ENCODE measurements at places on chromosomes 7 and 10.
A peak's percentile ranks its signal among the peaks of the same experiment; 100 is the strongest.

GRCh38 chr7:93092757-93093370, 24.9 kb downstream of the SAMD9 start:
- DNase-seq: no peak

DNA sequence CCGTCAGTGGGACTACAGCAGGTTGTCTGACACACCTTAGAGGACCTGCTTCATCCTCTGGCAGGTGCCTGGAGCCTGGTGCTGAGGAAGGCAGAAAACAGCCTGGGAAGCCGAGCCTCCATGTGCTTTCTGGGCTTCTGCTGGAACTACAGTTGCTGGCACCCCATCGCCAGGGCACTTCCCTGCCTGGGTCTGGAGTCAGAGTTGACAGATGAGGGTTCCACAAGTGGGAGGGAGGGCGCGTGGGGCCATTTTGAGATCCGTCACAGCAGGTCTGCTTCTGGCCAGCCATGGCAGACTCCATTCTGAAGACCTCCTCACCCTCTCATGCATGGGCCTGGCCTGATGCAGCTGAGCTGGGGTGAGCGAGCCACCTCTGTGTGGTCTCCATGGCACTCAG, 33.2 kb upstream of the TCERG1L start:
- DNase-seq: no peak

DNA sequence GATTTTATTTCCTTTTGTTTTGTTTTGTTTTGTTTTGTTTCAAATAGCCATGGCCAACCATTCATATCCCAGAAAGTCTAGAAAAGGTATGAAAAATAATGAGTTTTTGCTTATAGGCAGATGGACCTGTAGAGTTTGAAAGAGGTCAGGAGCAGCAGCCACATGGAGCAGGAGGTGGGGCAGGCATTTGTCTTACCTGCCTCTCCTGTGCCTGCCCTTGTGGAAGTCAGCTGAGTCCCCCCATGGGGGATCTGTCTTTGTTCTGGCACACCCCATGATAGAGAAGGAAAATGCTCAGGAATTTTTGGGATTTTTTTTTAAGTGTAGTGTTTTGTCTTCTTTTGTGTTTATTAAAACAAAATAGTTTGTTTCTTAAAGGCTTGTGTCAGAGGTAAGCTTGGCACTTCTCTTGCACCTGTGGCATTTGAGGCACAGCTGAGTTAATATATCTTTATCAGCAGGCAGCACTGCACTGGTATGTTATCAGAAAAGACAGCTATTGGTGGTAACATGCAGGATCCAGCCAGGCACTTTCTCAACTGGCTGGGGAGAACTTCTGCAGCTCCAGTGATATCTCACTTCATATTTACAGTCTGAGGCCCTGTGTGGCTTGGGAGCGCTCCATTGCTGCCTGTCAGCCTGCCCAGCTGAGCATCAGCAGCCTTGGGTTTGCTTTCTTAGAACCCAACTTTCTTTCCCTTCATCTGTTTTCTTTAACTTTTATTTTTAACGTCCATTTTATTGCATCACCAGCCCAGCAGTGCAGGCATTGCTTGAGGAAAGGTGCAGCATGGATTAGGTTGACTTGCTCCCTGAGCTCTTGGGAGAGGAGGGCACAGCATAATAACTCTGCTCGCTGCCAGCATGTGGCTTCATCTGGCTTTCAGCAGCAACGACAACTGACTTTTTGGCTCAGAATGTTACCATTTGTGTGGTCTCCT, 44.4 kb downstream of the LRRC4 start:
- no peak for DNase-seq

- DNase-seq: no peak
Measured at GRCh38 chr10:12595936-12596576, 246.7 kb downstream of the CAMK1D start.

- DNase-seq: no peak
Measured at GRCh38 chr10:110540031-110540430, 27.5 kb upstream of the SMC3 start.

DNA sequence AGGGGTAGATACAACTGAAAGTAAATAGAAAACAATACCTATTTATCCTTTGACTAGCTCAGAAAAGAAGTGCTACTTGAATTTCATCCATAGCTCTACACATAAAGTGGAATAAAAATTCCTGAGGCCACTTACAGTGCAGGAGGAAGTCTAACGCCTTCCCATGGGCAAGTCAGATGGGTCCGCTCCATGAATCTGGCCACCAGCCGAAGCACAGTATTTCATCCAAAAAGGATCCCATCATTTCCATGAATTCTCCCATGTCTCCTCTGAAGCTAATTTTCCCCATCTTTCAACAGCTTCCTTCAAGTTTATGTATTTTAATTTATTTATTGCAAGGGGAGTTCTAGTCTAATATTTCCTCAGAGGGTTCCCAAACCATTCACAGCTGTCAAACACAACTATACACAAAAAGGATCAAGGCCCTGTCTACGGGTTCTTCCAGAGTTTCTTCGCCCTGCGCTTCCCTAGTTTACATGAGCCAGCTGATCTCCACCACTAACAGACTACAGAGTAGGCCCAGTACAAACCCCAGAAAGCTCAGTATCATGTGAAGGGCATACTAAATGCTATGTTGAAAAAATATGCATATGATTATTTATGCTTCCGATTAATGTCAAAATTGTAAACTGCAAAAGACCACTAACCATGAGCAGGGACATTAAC, 184.7 kb downstream of the DOCK4 start:
- DNase-seq: no peak

- DNase-seq: no peak
Measured at GRCh38 chr10:29451946-29452345, 163.1 kb downstream of the LYZL1 start.

GRCh38 chr7:77791956-77792355, 6.3 kb downstream of the TMEM60 start:
- DNase-seq: no peak

GRCh38 chr7:68176974-68177373, 1180.3 kb downstream of the TYW1 start:
- peak; percentile 36 for DNase-seq

DNA sequence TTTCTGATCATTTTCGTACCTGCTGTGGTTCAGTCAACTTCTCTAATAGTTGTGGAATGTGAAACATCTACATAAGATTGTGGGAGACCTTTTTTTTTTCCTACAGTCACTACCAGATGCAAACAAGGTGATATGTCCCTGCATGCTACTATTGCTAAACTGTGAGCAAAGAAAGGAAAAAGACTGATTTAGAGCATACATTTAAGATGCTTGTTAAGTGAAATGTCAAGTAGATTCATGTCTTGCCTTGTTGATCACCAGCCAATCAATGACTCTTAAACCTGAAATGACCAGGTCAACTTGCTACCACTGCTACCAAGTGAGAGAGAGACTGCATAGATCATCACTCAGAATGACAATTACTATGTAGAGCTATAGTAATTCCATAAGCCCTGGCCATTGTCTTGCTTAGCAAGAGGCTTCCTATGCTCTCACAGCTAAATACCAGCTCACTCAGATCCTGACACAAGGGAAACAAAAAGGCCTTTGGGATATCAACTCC, 84.3 kb upstream of the SKAP2 start:
- no peak for DNase-seq

DNA sequence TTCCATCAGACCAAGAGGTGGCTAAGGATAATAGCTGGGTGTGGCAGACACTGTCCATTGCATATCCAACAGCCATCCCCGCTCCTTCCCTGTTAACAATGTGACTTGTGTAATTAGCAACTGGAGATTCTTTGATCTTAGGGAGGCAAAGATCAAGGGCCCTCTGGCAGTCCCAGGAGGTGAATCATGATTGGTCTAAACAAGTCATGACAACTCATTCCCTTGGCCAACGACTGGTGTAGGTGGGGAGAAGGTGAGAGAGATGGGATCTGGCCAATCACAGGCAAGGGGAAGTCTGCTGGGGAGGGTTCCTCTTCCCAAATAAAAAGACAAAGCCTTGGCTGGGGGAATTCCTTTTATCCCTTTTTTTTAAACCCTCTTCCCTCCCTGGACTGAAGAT, 46.2 kb upstream of the COMTD1 start:
- no peak for DNase-seq

DNA sequence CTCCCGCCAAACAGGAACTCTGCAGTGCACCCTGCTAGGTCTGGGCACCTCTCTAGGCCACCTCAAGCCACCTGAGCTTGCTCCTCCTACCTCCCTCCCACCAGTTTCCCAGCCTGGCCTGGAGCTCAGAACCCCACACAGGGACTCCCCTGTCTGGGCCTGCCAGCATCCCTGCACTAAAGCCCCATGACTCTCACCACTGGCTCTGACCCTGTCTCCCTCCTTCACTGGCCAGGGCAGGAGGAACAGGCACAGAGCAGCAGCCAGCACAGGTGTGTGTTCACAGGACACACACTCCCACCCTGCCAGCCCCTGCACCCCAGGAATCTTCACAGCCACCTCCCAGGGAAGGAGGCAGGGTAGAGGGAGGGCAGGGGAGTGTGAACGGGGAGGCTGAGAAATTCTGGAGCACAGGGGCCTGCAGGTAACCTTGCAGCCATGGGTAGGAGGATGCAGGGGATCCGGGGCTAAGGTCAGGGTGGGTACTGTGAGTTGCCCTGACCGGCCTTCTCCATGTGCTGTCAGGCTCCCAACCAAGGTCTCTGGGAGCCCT, 13.9 kb upstream of the ANTXRL start:
- no peak for DNase-seq

- DNase-seq: no peak
Measured at GRCh38 chr10:33974976-33975478, 640.6 kb upstream of the NRP1 start.

- no peak for DNase-seq
Measured at GRCh38 chr7:151677581-151678226, 158.0 kb upstream of the RHEB start.

DNA sequence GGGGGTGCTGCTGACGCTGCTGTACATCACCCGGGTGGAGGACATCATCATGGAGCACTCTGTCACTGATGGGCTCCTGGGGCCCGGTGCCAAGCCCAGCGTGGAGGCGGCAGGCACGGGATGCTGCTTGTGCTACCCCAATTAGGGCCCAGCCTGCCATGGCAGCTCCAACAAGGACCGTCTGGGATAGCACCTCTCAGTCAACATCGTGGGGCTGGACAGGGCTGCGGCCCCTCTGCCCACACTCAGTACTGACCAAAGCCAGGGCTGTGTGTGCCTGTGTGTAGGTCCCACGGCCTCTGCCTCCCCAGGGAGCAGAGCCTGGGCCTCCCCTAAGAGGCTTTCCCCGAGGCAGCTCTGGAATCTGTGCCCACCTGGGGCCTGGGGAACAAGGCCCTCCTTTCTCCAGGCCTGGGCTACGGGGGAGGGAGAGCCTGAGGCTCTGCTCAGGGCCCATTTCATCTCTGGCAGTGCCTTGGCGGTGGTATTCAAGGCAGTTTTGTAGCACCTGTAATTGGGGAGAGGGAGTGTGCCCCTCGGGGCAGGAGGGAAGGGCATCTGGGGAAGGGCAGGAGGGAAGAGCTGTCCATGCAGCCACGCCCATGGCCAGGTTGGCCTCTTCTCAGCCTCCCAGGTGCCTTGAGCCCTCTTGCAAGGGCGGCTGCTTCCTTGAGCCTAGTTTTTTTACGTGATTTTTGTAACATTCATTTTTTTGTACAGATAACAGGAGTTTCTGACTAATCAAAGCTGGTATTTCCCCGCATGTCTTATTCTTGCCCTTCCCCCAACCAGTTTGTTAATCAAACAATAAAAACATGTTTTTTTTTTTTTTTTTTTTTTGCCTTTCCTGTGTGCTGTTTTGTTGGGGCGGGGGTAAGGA, 55.8 kb downstream of the TSPAN15 start:
- DNase-seq: peak; percentile 28

DNA sequence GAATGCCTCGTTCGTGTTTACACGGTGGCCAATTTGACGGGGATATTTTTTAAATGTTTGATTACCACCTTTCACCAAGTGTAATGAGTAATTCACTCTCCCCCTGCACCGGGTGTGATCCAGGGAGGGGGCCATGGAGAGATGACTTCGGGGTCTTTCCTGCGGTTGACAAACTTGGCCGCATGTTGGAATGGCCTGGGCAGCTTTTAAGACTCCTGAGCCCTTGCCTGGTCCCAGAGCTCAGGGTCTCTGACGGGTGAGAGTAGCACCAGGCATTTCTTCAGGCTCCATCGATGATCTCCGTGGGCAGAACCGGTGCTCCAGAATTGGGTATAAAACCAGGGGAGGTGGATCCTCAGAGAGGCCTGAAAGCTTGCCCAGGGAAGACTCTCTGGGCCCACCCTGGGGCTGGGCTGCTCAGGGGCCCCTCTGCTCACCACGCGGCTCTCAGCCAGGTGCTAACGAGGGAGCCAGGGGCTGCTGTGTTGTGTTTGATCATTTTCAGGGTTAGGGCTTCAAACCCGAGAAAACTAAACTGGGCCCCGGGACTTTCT, 882 bp downstream of the ZNF282 start:
- DNase-seq: peak; percentile 47

- DNase-seq: peak; percentile 37
Measured at GRCh38 chr7:7765422-7765821, 47.0 kb upstream of the RPA3 start.

DNA sequence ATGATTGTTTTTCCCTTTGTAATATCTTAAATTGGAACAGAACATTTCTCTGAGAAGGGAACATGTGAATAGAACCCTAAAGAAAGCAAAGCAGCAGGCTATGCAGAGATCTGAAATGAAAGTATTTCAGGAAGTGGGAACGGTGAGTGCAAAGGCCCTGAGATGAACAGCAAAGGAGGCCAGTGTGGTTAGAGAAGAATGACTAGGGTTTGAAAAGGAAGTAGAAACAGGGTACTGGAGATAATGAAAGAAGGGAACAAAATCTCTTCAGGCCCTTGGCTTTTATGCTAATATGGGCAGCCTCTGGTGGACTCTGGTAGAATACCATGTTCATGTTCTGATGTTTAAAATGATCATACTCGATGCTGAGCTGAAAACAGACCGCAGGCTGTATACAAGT, 22.2 kb downstream of the ARHGAP21 start:
- DNase-seq: peak; percentile 41

DNA sequence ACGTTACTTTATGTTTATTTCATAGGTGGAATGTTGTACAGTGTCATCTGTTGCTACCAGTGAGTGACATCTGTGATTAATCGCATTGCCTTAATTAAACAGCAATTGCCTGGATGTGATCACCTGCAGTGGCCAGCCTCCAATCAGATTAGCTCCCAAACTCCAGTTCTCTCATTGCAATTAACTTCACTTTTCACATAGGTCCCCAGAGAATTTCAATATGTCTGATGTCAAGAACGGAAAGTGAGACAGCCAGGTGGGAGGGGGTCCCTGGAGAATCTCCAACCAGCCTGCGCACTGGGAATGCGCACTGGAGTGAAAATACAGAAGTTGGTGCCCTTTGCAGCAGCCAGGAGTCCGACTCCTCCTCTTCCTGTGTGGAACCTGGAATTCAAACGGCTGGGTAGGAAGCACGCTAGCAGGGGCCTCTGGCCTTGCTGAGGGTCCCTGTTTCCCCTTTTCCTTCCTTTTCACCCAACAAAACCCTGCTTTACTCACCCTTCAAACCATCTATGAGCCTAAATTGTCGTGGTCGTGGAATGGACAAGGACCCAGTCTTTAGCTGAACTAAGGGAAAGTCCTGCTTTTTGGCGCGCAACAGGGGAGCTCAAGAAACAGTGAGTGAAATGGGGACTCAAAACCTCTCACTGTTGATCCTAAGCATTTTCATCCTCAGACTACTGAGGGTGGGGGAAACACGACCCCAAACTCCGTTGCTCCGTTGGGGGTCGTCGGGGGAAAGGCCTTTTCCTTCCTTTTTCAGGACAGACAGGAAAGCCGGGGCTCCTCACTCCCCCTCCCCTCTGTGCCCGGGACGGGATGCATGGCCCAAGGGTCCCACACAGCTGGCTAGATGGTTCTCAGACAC, 1355.5 kb upstream of the LRRTM3 start:
- no peak for DNase-seq

Measured in GM13976 (cell line).